ENCODE measurements at places on chromosomes 12 and 14.
A peak's percentile ranks its signal among the peaks of the same experiment; 100 is the strongest.

GRCh38 chr14:69500736-69501135 lies 16.2 kb downstream of the PLEKHD1 start:
- DNase-seq: no peak

GRCh38 chr12:111368291-111368787 lies 556 bp downstream of the PHETA1 start:
- no peak for DNase-seq

DNA sequence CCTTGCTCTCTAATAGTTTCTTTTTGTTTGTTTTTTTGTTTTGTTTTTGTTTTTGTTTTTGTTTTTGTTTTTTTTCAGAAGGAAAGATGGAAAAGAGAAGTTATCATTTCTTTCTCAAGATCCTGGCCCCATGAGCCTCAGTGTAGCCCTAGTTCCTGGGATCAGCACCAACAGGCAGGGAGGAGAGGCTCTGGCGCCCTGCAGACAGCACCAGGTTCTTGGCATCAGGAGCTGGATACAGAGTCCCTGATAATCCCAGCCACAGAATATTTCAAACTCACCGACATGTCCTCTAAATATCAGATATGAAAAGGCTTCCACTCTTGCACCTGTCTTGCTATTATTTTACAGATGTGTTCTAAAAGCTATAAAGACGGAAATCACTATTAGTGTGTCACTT lies 52.7 kb downstream of the FOXN3 start:
- DNase-seq: no peak

DNA sequence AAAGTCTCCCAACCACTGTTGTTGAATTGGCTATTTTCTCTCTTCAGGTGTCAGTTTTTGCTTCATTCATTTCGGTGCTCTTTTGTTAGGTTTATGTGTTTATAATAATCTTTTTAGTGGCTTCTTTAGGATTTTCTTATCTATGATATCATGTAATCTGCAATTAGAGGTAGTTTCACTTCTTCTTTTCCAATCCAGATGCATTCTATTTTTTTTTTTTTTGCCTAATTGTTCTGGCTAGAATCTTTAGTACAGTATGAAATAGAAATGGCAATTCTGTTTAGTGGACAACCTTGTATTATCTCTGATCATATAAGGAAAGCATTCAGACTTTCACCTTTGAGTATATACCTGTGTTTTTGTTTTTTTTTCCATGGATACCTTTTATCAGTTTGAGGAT lies 17.4 kb downstream of the CNOT2 start:
- DNase-seq: no peak

DNA sequence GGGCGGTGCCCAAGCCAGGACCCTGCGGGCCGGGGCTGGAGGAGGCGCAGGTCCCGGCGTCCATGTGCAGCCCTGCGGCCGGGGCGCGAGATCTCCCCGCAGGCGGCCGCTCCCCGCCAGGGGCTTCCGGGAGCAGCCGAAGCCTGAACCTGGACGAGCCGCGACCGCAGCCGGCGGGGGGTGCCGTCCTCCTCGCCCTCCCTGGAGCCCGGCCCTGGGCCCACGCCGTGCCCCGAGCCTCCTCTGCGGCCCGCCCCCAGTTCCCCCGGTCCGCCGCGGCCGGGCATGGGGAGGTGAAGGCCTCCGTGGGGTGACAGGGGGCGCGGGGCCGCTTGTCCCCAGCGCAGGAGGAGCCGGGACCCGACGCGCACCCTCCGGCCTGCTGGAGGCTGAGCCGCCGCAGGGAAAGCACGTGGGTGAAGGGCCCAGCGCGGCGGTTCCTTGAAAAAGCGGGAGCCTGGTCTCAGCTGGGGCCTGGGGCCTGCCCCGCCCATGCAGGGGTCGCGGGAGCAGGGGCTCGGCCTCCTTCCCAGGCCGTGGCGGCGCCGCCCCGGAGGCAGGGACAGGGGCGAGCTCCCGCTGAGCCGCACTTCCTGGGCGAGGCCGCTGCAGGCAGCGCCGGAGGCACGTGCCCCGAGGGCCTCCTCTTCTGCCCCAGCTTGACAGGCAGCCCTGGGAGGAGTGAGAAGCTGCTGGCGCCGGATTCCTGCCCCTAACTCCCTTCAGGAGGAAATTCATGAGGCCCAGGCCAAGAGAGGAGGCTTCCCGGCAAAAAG lies 55.6 kb upstream of the PPP2R5C start:
- peak; percentile 64 for DNase-seq

- DNase-seq: no peak
Measured at GRCh38 chr12:2080604-2081003, 27.8 kb downstream of the CACNA1C start.

- DNase-seq: no peak
Measured at GRCh38 chr14:53448682-53449081, 295.6 kb upstream of the DDHD1 start.

- peak; percentile 61 for DNase-seq
Measured at GRCh38 chr12:49863946-49864797, 21.3 kb upstream of the BCDIN3D start.

DNA sequence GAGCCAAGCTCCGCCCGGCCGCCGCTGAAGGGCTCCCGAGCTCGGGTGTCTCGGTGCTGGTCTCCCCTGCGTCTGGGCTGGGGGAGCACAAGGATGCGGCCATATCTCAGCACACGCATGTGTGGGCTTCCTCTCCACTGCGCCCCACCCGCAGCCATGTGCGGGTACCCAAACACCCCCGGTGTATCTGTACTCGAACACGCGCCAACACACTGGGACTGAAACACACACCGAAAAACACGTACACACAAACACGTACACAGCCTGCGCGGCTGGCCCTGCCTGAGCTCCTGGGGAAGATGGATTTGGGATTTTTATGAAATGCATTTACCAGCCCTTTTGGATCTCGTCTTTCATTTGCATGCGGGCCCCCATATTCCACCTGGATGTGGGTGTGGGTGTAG lies 897 bp upstream of the TBX3 start:
- DNase-seq: no peak

- peak; percentile 21 for DNase-seq
Measured at GRCh38 chr14:101174522-101174838, 271.0 kb upstream of the RTL1 start.

GRCh38 chr14:44616204-44616603 lies 109.1 kb upstream of the FSCB start:
- DNase-seq: no peak

DNA sequence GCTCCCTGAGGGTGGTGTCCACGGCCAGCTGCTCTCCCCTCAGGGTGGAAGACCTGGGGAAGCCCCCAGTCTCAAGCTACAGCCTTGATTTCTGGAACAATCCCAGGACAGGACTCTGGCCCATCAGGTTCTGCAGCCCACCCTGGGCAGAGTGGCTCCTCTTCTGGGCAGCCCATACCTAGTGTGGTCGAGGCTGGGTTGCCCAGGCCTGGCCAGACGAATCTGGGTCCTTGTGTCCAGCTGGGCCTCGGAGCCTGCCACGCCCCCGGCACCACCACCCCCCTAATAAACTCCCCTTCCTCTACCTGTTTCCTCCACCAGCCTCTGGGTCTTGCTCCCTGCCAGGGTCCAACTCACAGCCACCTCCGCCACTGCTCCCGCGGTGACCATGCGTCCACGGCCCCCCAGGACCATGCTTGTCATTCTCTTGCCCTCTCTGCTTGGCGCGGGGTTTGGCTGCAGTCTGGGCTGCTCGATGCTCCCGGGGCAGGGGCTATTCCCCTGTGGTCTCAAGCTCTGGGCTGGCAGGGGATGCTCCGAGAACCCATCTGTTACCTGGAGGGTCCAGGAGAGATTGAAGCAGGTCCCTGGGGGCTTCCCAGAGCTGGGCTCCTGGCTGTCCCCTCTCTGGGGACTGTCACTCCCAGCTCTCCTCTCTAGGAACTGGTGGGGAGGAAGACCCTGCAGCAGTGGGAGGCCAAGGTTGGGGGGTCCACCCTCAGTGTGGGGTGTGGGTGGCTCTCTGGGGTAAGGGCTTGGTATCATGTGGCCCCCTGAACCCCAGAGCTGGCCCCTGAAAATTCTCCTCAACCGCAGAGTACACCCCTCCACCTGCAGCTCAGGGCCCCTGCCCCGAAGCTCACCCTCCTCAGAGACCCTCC lies 8.7 kb upstream of the GPR132 start:
- DNase-seq: peak; percentile 19

GRCh38 chr12:29160230-29160629 lies 11.2 kb downstream of the FAR2 start:
- DNase-seq: no peak

DNA sequence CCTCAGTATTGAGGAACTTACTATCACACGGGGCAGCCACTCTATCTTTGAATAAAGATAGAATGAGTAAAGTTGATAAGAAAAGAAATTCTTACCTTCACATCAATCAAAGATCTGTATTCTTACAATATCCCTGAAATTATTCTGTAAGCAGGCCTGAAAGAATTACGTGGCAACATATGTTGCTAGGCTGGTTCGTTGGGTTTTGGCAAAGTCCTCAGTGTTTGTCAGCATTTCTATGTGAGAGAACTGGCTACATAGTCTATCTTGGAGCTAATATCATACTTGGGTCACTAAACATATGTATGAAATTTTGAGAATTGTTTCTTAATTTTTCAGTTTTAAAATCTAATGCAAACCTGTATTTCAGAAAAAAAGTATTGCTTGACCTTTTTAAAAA lies 412.2 kb upstream of the GARIN6 start:
- DNase-seq: no peak

GRCh38 chr12:11584221-11584855 lies 65.1 kb upstream of the ETV6 start:
- no peak for DNase-seq

DNA sequence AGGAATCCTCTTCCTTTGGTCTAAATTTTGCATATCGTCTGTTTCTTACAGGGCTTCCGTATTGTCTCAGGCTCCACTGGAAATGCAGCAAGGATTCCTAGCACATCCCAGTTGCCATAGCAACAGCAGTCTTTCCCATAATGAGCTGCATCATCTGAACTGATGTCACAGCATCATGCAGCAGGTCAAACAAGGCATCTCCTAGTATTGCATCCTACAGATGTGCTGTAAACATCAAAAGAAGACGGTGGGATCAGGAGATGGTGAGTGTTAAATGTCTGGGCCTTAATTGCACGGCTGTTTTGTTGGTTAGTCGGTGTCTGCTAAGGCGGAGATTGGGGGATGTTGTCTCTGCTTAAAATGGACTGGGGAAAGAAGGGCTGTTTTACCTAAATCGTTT lies at the start of gene AKAP6:
Gene AKAP6, plus strand, starts transcription at position 153 of the 400 bp plus-strand sequence. CDS start 104,196 bp downstream, outside the sequence.
- peak; percentile 51 for DNase-seq

DNA sequence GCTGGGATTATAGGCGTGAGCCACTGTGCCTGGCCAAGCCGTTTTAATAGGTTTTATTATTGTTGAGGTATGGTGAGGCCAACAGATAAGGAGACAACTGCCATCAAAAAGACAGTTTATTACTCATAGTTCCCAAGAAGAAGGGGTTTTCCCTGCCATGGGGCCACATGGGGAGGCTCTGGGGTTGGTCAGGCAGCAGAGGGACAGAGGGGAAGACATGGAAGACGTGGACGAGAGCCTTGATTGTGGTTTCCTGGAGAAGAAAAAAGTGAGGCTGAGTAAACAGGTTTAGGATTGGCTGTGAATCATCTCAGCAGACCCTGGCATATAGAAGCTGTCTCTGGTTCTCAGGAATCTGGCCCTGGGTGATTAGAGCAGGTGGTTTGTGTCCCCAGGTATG lies 69.9 kb downstream of the FOXN4 start:
- no peak for DNase-seq

DNA sequence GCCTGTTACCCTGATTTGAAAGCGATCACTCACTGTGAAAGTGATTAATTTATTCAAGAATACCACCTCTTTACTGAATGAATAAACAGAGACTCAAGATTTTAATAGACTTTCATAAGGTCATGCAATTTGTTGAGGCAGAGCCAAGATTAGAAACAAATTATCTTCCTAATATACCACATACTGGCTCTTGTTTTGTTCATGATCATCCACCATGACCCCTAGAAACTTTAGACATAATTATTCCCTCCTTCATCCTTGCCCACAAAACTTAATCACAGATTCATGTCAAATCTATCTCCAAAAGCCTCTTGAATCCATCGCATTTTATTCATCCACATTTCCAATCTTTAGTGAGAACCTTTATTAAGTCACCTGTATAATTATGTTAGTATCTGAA lies 152.3 kb downstream of the ATXN7L3B start:
- no peak for DNase-seq

GRCh38 chr12:27696293-27696652 lies at the start of gene REP15:
Gene REP15, plus strand, starts transcription at chr12:27696447. Its CDS starts 116 bp downstream, at chr12:27696563.
- DNase-seq: no peak

- DNase-seq: peak; percentile 83
Measured at GRCh38 chr12:89140602-89141238, 211.6 kb downstream of the DUSP6 start.

GRCh38 chr14:38505973-38506249 lies 250.0 kb upstream of the CLEC14A start:
- no peak for DNase-seq

DNA sequence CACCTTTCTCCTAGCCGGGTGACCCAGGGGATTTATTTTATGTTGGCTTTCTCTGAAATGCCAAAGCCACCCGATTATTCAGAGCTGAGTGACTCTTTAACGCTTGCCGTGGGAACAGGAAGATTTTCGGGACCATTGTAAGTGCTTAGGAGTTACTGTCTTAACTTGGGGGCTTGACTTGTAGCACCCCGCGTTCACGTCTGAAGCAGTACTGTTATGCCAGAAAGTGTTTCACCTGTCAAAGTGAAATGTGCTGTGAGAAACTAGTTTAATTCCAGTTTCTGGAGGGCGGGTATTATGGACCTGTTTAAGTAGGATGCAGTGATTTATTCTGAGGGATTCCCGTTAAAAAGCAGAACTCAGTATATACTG lies 218 bp downstream of the LYSET start:
- no peak for DNase-seq

DNA sequence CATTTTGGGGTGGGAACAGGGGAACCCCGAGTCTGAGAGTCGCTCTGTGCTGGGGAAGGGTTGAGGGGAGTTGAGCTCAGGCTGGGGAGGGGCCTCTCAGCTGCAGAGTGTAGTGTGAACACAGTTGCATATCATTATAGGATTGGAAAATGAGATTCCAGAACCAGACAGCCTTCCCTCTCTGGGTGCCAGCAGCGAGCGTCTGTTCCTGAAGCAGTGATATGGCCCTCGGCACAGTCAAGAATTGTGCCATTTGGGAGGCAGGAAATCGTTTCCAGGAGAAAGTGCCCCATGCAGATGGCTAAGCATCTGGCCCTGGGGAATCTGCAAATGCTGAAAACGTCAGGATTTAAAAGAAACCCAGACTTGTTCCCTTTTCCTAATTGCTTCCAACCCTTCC lies 70.4 kb upstream of the SFSWAP start:
- no peak for DNase-seq

DNA sequence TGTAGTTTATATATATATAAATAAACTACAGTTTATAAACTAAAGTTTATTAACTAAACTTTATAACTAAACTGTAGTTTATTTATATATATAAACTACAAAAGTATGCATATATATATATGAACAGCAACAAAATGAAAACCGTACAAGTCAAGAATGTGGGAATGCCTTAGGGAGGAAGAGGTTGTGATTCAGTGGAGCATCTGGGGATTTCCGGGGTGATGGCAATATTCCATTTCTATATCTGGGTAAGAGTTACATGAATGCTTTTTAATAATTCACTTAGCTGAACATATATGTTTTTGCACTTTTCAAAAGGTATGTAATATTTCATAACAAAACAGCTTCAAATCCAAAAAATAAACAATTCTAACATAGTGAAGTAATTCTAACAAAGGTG lies 30.1 kb upstream of the CAND1 start:
- no peak for DNase-seq
